Stimulated activated CD8-positive, alpha-beta memory T cell treated with anti-CD3 and anti-CD28 coated beads, Interleukin-7, amount 100 ng/mL, for 4 hours (primary cell): ENCODE measurements at places on chromosomes 12 and 14.

GRCh38 chr14:68800953-68801352, 8.1 kb upstream of the ZFP36L1 start:
- no peak for DNase-seq

GRCh38 chr12:47207340-47207717, 127.6 kb upstream of the AMIGO2 start:
- DNase-seq = no peak

GRCh38 chr12:94609917-94610443, 40.4 kb downstream of the TMCC3 start:
- DNase-seq = no peak

DNA sequence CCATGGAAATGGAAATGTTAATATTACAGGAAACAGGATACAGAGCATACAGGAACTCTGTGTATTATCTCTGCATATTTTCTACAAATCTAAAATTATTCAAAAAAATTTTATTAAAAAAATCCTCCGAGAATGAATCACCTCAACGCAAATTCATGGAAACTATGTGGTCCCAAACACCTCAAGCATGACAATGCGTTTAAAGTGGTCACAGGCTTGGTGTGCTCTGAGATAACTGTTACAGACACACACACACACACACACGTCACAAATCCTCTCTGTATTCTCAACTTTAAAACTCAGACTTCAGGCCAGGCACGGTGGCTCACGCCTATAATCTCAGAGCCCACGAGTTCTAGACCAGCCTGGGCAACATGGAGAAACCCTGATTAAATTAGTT, 45.3 kb upstream of the MTERF2 start:
- DNase-seq = no peak

- DNase-seq = no peak
Measured at GRCh38 chr12:128388461-128389000, 121.6 kb downstream of the TMEM132C start.

GRCh38 chr14:64841121-64841651, 38.5 kb downstream of the SPTB start:
- no peak for DNase-seq

- DNase-seq = no peak
Measured at GRCh38 chr14:98189511-98189910, 1082.5 kb downstream of the BCL11B start.

DNA sequence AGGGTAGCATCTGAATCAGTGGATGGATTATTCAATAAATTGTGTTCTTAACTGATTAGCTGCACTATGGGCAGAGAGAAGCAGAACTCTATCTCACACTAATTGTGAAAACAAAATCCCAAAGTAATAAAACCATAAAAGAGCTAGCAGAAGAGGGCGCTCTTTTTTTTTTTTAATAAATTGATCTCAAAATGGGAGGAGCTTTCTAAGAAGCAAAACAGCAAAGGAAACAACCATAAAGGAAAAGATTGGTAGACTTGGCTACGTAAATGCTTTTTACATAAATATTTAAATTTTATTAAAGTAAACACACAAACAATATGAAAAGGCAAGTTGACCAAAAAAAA, 1.5 kb upstream of the TM7SF3 start:
- DNase-seq = no peak
